Heart right ventricle (tissue), 16 donors: ENCODE measurements at places on chromosomes 4 and X. TPM values are rescaled to one million over a fixed set of nuclear protein-coding genes. Genes with fewer than 3 reads are reported as not detected.

GRCh38 chr4:83369831-83370639 lies 35.4 kb upstream of the HPSE start:
- no peak overlapping the region for H3K27ac ChIP-seq
- no peaks in the 10 kb centered on the region for H3K27me3 ChIP-seq
- DNase-seq: no peak
- no peaks in the 10 kb centered on the region for H3K36me3 ChIP-seq

The UCHL1 gene
- total RNA-seq: 13.1 TPM

DNA sequence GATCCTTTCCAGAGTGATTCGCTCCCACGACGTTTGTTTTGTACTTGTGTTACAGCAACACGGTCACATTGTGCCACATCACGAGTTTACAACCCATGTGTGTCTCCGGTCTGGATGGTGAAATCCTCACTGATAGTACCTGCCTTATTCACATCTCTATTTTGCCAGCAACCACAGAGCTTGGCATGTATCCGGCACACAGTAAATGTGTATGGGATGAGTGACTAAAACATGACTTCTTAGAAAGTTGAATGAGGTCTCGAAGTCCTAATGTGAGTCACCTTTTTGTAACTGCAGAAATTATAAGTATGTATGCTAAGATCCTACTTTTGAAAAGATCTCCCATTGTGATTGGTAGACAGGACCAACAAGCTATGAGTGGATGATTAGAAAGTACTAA lies 7.5 kb downstream of the STOX2 start:
- no peaks in the 10 kb centered on the region for H3K4me1 ChIP-seq
- no peaks in the 10 kb centered on the region for H3K36me3 ChIP-seq
- H3K27me3 ChIP-seq: no peaks in the 10 kb centered on the region
- no peak overlapping the region for H3K4me3 ChIP-seq
- DNase-seq: no peak

DNA sequence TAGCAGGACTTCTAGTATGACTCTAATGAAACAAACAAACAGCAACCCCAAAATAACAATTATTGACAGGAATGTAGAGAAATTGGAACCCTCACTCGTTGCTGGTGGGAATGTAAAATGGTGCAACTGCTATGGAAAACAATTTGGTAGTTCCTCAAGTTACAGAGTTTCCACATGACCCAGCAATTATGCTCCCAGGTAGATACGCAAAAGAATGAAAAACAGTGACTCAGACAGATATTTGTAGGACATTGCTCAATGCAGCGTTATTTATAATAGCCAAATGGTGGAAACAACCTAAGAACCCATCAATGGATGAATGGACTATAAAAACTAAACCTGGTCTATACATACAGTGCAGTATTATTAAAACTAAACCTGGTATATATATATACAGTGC lies 646.1 kb upstream of the FRG1 start:
- no peaks in the 10 kb centered on the region for H3K36me3 ChIP-seq
- no peaks in the 10 kb centered on the region for H3K27me3 ChIP-seq
- no peaks in the 10 kb centered on the region for H3K4me1 ChIP-seq
- H3K4me3 ChIP-seq: no peak overlapping the region
- no peak overlapping the region for H3K27ac ChIP-seq
- no peak for DNase-seq

- no peak for DNase-seq
- no peaks in the 10 kb centered on the region for H3K36me3 ChIP-seq
- H3K4me1 ChIP-seq: peaks cover 74% of the 10 kb centered on the region
- H3K4me3 ChIP-seq: no peak overlapping the region
Observed at GRCh38 chrX:72127332-72127731, 4.4 kb downstream of the RTL5 start.

GRCh38 chr4:35993606-35994005 lies 250.7 kb downstream of the ARAP2 start:
- H3K27me3 ChIP-seq: no peaks in the 10 kb centered on the region
- no peak overlapping the region for H3K4me3 ChIP-seq
- no peak for DNase-seq
- H3K27ac ChIP-seq: no peak overlapping the region
- H3K4me1 ChIP-seq: no peaks in the 10 kb centered on the region
- no peaks in the 10 kb centered on the region for H3K36me3 ChIP-seq
